ENCODE measurements at places on chromosomes 6 and 20. TPM values are rescaled to one million over a fixed set of nuclear protein-coding genes. Genes with fewer than 3 reads are reported as not detected.

Gene FAM217A
- not detected for total RNA-seq

Gene PGBD1
- 5.5 TPM for total RNA-seq

Gene SEC63
- 12.9 TPM for total RNA-seq

Gene IL20RA
- total RNA-seq, result 1.2 TPM

Gene POM121L2
- total RNA-seq, result not detected

Gene PI16
- not detected for total RNA-seq

Gene CNR1
- total RNA-seq, result 2.3 TPM

Gene ERVFRD-1
- total RNA-seq, result not detected

Gene ZBP1
- not detected for total RNA-seq

Gene SPTLC3
- 4.9 TPM for total RNA-seq

Gene TTLL9
- not detected for total RNA-seq

Gene HINT3
- total RNA-seq, result 13.5 TPM

Gene BPIFA1
- total RNA-seq, result not detected

Gene NRSN1
- not detected for total RNA-seq

Gene FOXF2
- not detected for total RNA-seq

Gene BCAS1
- total RNA-seq, result not detected

Gene MEI4
- total RNA-seq, result not detected

Gene ADGRF1
- not detected for total RNA-seq

Gene ENPP1
- total RNA-seq, result 6.7 TPM

Gene SLC35B3
- 20.9 TPM for total RNA-seq

Gene CD164
- 166 TPM for total RNA-seq

Gene C20orf202
- total RNA-seq, result not detected

Gene PAX1
- total RNA-seq, result not detected

Gene SOX4
- 2.8 TPM for total RNA-seq

Gene OR12D3
- not detected for total RNA-seq

Gene ELOVL2
- not detected for total RNA-seq

Gene ARFGEF2
- total RNA-seq, result 24.3 TPM

Gene NHLRC1
- 0.29 TPM for total RNA-seq

Gene CYP21A2
- 1.4 TPM for total RNA-seq

Gene PLEKHG1
- 1.7 TPM for total RNA-seq

Gene HLA-DRA
- total RNA-seq, result not detected

Gene CCM2L
- total RNA-seq, result not detected

Gene PACRG
- not detected for total RNA-seq

Gene POPDC3
- total RNA-seq, result 13.8 TPM

Gene OLIG3
- not detected for total RNA-seq

Gene HDGFL1
- total RNA-seq, result not detected

Gene RAE1
- total RNA-seq, result 45.6 TPM

Gene SLC16A10
- total RNA-seq, result not detected

Gene CASP8AP2
- 4.8 TPM for total RNA-seq

Gene HTR1B
- 8.2 TPM for total RNA-seq

Gene VSTM2L
- 12.9 TPM for total RNA-seq

Gene PPP1R14C
- total RNA-seq, result not detected

Gene C6orf52
- total RNA-seq, result not detected

Gene SLC17A1
- total RNA-seq, result not detected

Gene HSPA12B
- not detected for total RNA-seq

Gene FGD2
- total RNA-seq, result not detected

Gene SRMS
- total RNA-seq, result not detected

Gene MUC22
- total RNA-seq, result not detected

Gene ZBTB2
- 9.6 TPM for total RNA-seq

Gene CLPSL2
- total RNA-seq, result not detected

Gene ZNF391
- 3.4 TPM for total RNA-seq

Gene PRL
- not detected for total RNA-seq
